Activated T-helper 1 cell treated with Interleukin-2 at 50 U/mL for 16 hours (primary cell): ENCODE measurements at places on chromosomes 3 and 15.

DNA sequence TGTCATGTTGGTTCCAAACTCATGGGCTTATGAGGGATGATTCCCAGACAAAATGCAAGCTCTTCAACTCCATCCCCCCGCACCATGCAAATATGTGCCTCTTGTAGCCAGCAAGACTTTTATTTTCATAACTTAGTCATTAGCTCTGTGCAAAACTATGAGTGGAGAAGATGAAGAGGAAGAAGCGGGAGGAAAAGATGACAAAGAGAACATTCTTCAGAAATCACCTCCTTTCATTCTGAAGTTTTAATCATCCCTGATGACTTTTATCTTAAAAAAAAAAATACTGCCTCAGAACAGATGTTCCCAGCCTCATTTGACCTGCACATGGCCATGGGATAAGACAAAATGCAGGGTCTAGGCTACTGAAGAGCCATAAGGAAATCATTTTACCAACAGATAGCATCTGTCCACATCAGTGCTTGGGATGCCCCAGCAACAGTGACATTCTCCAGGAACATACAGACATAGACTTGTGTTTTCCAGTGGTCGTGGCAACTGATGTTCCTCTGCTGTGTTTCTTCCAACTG lies 145.5 kb downstream of the WNT5A start:
- no peak for DNase-seq

- peak; percentile 48 for DNase-seq
These were observed 2.5 kb upstream of the PLCB2 start for GRCh38 chr15:40310001-40310959.

- DNase-seq = peak; percentile 27
These were observed 462 bp downstream of the EDEM1 start for GRCh38 chr3:5187920-5188418.

DNA sequence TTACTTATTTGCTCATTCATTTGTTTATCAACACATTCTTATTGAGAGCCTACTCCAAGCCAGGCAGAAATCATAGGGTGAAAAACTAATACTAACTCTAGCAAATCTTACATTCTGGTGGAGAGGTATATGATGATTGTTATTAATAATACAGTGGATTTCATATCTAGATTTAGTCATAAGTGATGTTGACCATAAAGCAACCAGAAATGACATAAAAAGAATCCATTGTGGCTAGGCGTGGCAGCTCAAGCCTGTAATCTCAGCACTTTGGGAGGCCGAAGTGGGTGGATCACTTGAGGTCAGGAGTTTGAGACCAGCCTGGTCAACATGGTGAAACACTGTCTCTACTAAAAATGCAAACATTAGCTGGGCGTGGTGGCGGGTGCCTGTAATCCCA lies 26.2 kb upstream of the IL20RB start:
- no peak for DNase-seq

DNA sequence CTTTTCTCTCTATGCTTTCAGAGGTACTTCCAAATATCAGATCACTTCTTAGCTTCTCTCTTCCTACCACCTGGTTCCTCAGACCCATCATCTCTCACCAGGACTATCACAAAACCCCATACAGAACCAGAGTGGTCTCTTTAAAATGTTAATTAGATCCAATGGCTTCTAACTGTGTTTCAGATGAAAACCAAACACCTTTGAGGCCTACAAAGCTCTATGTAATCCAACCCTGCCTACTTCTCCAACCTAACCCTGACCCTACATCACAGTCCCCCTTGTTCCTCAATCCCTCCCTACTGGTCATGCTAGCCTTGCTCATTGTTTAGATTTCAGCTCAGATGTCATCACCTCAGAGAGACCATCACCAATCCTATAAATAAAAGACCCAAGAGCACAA lies 34.8 kb downstream of the SUMF1 start:
- no peak for DNase-seq
